ENCODE measurements at places on chromosomes 11 and 22.
A peak's percentile ranks its signal among the peaks of the same experiment; 100 is the strongest.

GRCh38 chr11:94128291-94128745 is 323 bp upstream of the PANX1 start:
- DNase-seq, result no peak

DNA sequence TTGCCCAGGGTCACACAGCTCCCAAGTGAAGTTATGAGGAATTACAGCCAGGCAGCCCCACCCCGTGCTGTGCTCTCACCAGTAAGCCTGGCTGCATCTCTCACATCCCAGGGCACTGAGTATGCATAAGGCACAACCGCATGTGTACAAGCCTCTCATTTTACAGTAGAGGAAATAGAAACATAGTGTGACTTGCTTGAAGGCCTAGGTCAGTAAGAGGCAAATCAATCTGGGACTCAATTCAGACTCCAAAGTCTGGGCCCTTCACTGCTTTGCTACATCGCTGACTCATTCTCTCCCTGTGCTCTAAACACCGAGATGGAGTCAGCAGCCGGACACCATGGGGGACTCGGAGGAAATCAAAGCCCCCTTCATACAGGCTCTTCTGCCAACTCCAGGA is 7.9 kb downstream of the ABTB2 start:
- no peak for DNase-seq

DNA sequence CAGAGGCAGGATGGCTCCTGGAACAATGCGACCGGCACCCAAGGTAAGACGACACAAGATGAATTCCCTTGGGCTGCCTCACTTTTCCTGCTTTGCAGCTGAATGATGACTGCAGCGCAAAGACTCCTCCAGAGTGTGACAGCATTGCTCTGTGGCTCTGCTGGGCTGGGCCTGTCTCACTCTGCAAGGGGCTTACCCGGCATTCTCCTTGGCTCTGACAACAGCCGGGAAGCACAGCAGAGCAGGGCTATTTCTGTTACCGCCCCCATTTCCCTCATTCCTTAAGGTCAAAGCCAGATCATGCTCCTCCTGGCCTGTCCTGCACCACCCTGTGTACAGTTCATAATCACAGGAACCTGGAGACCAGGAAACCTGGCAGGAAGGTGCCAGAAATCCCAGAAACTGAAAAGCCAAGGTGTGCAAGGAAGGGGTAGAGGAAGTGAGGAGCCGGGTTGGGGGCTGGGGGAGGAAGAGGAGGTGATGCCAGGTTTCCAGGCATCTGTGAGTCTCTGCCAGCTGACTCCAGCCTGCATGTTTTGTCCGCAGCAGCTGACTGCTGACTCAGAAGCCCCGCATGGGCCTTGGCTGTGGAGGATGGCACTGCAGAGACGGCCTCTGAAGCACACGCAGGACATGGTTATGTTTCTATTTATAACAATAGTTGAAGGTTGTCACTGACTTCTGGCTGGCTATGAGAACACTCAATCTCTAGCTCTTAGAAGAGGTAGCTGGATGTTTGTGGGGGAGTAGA is 113.6 kb downstream of the MICAL3 start:
- peak; percentile 74 for DNase-seq

GRCh38 chr11:102664001-102664752 is 39.0 kb upstream of the MMP20 start:
- DNase-seq, result no peak

GRCh38 chr11:45157247-45158209 is 11.1 kb downstream of the PRDM11 start:
- DNase-seq, result no peak

Measured in tibial artery (tissue), 4 donors.